ENCODE measurements at places on chromosomes 4 and X.
A peak's percentile ranks its signal among the peaks of the same experiment; 100 is the strongest.

DNA sequence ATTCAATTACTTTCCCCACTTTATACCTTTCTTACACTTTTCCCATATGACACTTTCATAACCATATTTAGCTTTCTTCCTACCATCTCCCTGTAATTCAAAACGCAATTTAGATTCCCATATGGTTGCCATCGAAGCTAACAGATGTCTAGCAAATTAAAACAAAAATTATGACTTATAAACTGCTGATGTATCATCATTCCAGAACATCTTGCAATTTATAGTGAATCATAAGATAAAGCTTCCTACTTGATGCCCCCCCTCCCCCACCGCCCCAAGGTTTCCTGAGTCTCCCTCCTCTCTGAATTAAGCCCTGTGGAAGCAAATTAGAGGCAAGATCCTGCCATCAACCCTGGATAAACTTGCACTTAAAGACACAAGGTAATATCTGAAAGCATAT is 5.4 kb downstream of the TSPAN5 start:
- DNase-seq: no peak

DNA sequence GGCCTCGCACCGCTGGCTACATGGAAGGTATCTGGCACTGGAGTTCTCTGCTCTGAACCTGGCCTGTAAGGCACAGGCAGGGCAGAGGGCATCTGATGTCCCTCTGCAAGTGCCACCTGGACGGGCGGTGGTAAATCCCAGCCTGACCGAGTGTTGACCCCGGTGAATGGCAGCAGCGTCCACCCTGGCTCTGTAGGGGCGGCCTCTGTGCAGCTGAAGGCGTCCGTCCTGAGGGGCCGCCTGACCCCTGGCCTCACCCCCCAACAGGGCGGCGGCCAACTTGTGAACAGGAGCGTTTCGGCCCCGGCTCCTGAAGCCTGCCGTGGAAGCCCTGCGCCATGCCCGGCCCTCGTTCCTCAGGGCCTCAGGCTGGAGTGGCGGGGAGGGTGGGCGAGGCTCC is 51.4 kb downstream of the CPZ start:
- no peak for DNase-seq

GRCh38 chrX:45771114-45771513 is 570.4 kb upstream of the DIPK2B start:
- DNase-seq: no peak

GRCh38 chr4:73068491-73069337 is 802 bp downstream of the COX18 start:
- no peak for DNase-seq

- DNase-seq: no peak
Measured at GRCh38 chr4:57351731-57352130, 241.5 kb upstream of the IGFBP7 start.

- DNase-seq: no peak
Measured at GRCh38 chrX:106039920-106040319, 1.4 kb upstream of the SERPINA7 start.

- DNase-seq: peak; percentile 52
Measured at GRCh38 chrX:12894074-12895030, 12.1 kb upstream of the TLR8 start.

- no peak for DNase-seq
Measured at GRCh38 chr4:20679951-20680350, 20.3 kb upstream of the PACRGL start.

- DNase-seq: no peak
Measured at GRCh38 chr4:159283696-159284095, 180.8 kb downstream of the RAPGEF2 start.

DNA sequence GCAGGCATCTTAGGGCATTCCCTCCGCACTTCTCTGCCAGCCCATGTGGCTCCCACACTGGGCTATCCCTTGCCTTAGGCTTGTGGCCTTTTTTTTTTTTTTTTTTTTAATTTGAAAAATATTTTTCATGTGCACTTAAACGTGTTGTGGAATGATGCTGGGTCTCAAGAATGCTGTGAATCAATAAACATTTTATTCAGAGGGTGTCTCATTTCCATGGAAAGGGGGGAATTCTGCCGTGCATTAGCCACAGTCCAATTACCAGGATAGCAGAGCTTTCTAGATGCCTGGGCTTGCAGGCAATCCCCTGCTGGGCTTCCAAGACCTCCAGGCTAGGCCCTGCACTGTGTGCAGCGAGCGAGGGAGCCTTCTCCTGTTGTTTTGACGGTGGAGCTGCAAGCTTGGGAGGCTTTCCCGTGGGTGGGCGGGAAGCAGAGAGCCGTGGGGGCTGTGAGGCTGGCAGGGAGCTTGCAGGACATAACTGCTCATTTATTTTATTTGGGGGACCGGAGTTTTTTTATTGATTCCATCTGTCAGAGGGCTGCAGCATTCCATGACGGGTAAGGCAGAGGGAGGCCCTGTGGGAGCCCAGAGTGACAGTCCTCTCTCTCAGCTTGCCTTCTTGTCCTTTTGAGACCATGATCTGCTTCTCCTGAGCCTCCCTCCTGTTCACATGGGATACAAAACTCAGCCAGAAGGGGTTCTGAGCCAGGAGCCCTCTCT is 2.6 kb upstream of the CPZ start:
- DNase-seq: no peak

DNA sequence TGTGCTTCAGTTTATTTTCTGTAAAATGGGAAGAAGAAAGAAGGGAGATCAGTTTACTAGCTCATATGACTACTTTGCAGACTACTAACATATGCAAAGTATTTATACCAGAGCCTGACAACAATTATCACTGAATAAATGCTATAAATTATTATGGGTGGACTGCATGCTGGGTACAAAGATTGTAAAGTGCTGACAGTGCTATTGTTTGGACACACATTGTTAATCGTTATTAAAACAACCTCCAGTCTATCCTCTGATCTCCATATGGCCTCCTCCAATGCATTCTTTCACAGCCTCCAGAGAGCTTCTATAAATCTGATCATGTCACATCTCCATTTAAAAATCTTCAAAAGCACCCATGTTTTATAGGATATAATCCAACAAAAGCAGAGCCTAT is 90.1 kb upstream of the HS3ST1 start:
- DNase-seq: no peak

- no peak for DNase-seq
Measured at GRCh38 chr4:39947963-39948362, 29.7 kb downstream of the PDS5A start.

DNA sequence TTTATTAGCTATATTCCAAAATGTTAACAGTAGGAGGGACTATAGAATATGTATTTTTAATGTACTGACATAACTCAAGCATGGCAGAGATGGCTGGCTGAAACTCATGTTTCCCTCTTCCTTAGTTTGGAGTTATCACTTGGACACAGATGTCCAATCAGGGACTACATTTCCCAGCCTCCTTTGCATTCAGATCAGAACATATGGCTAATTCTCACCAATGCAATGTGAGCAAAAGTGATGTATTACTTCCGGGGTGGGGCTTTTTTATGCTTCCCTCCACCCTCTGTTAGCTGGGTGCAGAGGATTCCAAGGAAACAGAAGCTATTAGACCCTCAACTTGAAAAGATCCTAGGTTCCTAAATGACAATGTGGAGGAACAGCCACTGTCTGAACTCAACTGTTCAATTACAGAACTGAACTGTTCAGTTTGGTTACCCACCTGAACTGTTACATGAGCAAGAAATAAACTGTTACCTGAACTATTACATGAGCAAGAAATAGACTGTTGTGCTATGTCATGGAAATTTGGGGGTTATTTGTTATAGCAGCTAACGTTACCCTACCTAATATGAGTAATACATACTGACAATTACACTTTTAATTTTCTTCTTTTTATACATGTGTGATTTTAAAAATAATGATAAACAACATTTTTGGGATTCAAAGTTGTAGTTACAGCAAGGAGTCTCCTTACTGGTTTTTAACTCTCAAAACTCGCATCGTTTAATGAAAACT is 29.6 kb upstream of the ERVMER34-1 start:
- no peak for DNase-seq

GRCh38 chr4:77126809-77127208 is 30.2 kb upstream of the CCNG2 start:
- no peak for DNase-seq

GRCh38 chr4:119207051-119207450 is 5.5 kb upstream of the USP53 start:
- DNase-seq: no peak

DNA sequence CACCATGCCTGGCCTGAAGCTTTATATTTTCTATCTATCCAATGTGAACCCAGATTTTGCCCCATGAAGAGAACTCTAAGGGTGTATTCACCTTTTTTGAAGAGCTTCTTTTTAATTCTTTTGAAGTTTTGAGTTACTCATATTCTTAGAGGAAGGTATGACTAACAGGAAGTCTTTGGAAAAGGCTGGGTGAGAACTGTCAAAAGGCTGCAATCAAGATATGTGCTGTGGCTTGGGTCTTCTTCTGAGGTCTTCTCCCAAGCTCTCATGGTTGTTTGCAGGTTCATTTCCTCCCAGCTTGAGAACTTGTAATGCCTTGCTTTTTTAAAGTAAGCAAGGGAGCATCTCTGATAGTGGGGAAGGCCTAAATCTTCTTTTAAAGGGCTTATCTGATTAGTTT is 3.1 kb upstream of the C4orf17 start:
- no peak for DNase-seq

DNA sequence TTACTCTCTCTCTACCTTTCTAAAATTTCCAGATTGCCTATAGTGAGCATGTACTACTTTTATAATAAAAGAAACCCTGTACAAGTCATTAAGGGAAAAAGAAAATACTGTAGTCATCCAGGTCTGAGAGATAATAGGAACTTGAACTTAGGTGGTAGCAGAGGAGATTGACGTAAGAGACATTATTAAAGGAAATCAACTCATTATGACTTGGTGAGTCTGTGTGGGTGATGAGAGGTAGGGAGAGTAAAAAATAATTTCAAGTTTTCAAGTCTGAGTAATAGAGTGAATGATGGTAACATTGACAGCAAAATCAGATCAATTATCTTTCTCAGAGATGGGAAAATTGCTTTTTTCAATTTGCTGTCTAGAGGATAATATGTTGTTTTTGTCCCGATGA is 44.0 kb upstream of the ZCCHC12 start:
- no peak for DNase-seq

DNA sequence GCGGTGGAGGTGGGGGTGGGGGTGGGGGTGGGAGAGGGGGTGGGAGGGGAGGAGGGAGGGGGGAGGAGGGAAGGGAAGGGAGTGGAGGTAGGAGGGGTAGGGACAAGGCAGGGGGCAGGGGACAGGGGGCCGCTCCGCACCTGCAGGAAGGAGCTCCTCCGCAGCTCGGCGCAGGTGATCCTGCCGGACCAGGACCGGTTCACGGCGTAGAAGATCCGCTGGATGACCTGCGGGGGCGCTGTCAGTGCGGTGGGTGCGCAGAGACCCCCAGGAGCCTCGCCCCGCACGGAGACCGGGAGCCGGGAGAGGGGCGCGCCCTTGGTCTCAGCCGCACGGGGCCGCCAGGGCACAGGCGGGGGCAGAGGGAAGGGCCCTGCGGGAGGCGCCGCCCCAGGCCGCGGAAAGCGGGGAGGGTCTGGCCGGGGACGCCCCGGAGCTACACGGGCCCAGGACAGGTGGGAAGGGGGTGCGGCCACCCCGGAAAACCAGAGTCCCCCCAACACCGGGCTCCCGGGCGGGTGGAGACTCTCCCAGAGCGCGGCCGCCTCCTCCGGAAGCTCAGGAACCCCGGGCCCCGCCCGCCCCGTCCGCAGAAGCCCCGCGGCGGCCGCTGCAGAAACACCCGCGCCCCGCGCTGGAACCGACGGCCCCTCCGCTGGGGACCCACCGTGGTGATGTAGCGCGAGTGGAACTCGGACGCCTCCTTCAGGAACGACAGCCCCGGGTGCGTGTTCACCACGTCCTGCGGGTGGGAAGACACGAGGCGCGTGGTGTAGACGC is 27.6 kb upstream of the GTPBP6 start:
- peak; percentile 47 for DNase-seq

DNA sequence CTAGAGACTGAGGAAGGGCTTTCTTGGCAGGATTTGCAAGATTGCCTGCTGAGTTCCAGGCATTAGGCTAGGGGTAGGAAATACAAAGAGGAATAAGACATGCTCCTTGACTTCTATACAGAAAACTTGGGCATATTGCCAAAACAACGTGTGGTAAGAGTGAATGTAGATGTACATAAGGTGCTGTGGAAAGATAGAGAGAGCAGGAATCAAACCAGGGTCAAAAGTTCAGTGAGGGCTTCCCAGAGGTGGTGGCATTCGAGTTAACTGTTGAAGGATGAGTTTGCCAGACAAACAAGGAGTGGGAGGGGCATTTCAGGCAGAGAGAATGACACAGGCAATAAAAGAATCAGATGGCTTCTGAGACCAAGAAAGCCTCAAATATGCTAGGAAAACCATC is 187.9 kb downstream of the KDR start:
- DNase-seq: no peak

- DNase-seq: no peak
Measured at GRCh38 chr4:168880072-168880675, 129.9 kb downstream of the CBR4 start.

GRCh38 chr4:95268819-95269565 is 279.8 kb downstream of the UNC5C start:
- DNase-seq: no peak

DNA sequence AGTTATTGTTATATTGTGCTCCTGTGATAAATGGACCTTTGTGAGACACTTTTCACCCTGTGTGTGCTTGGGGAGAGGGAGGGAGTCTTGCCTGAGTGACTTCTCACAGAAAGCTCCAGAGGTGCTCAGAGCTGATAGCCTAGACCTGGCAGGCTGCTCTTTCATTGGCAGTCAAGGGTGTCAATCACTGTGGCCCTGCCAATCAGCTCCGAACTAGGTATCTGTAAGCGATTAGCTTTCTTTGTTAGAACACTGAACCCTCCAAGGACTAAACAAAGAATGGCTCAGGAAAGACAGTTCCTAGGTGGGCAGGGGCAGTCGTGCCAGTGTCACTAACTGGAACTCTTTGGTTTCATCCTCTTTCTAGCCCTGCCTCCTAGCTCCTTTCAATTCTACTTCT is 2.7 kb upstream of the NALF2 start:
- DNase-seq: no peak

DNA sequence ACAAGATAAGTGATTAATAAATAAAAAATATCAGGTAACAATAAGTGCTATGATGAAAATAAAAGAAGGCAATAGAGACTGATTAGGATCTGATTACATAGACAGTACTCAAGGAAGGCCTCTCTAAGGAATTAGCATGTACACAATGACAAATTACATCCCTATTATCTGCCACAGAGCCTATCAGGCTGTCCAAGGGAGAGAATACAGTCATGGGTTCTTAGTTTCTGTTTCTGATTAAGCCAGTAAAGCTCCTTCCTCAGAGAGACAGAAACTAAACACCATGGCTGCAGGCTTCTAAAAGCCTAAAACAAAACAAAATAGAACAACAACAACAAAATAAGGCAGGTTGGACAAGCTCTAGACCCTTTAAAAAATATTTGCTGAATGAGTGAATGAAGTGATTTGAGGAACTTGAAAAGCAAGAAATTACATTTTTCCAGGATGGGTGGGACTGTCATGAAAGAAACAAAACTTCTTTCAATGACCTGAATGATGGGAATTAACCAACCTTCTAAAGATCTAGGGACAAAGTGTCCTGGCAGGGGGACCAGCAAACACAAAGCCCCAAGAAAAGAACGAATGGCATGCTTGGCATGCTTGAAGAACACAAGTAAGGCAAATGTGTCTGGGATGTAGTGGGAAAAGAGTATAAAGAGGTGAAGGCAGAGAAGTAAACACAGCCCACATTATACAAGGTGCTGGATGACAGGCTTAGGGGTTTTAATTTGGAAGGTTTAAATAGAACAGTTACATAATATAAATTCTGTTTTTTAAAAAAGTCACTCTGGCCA is 44.1 kb downstream of the NAA11 start:
- no peak for DNase-seq
